ENCODE measurements at places on chromosomes 3 and 15.

- no peak for DNase-seq
Measured at GRCh38 chr3:125191730-125192129, 20.8 kb downstream of the SLC12A8 start.

- DNase-seq = no peak
Measured at GRCh38 chr3:165545059-165545458, 292.2 kb downstream of the BCHE start.

DNA sequence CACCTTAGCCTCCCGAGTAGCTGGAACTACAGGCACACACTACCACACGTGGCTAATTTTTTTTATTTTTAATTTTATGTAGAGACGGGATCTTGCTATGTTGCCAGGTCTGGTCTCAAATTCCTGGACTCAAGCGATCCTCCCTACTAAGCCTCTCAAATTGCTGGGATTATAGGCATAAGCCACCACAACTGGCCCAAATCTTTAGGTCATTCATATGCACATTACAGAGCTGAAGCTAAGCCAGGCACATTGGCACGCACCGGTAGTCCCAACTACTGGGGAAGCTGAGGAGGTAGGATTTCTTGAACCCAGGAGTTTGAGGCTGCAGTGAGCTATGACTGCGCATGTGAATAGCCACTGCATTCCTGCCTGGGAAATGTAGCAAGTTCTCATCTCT, 265.9 kb downstream of the ZMAT3 start:
- DNase-seq = no peak

GRCh38 chr15:66072616-66073361, 180.8 kb downstream of the MEGF11 start:
- DNase-seq = no peak

DNA sequence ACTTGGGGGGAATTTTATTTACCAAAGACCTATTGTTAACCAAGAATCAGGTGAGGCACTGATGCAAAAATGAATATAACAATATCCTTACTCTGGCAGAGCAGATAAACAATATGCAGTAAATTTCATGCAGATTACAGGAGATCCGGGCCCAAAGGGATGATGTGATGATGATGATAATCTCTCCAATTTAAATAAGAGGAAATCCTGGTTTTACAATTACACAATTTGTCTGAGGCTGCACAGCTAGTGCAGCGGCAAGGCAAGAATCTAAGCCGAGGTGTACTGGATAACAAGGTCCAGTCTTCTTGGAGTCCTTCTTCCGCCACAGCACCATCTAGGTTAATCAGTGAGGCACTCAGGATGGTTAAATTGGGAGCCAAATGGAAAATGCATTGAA, 2.4 kb upstream of the MESD start:
- DNase-seq = no peak

GRCh38 chr15:70179309-70179892, 81.7 kb upstream of the TLE3 start:
- no peak for DNase-seq

GRCh38 chr3:151307583-151308488, 8.8 kb downstream of the GPR87 start:
- DNase-seq = no peak

GRCh38 chr3:170848292-170848917, 21.6 kb downstream of the RPL22L1 start:
- DNase-seq = no peak

DNA sequence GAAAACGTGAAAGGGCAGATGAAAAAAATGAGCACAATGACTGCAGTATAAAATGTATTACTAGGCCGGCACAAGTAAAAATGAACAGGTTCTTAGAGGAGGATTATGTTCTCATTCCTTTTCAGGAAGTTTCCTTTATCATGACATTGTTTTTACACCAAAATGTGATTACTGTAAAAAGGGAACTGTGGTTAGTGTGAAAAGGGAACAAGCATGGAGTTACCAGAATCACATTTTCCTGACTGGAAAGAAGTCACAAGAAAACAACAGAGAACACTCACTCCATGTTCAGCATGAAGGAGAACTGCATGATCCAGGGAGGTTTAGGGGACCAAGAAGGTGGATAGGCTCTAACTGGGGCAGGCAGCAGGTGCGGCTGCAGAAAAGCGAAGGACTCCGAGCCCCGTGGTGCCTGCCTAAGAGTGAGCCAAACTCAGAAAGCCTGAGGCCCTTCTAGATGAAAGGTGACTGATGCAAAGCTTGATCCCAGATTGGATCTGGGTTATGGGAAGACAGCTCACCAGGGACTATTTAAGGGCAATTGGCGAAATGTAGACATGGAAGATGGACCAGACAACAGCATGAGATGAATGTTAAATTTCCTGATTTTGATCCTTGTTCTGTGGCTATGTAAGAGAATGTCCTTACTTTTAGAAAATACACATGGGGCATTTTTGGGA, 77.3 kb downstream of the CCR1 start:
- DNase-seq = no peak

DNA sequence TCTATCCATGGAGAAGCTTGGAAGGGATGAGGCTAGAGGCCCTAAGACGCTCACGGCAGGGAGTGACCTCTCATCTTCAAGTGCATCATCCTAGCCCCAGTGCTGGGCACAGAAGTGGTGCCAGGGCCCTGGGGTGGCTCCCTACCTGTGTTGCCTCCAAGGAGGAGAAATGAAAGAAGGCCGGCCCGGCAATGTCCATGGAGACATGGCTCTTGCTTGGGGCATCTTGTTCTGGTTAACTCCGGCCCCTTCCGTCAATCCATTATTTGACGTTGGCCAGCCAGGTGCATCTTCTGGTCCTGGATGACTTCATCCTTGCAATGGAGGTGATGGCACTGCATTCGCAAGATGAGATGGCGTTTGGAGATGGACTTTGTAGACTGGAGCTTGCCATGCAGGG, 83.2 kb upstream of the ALDH1L1 start:
- DNase-seq = no peak

GRCh38 chr15:46242935-46243334, 608.1 kb downstream of the SQOR start:
- no peak for DNase-seq

DNA sequence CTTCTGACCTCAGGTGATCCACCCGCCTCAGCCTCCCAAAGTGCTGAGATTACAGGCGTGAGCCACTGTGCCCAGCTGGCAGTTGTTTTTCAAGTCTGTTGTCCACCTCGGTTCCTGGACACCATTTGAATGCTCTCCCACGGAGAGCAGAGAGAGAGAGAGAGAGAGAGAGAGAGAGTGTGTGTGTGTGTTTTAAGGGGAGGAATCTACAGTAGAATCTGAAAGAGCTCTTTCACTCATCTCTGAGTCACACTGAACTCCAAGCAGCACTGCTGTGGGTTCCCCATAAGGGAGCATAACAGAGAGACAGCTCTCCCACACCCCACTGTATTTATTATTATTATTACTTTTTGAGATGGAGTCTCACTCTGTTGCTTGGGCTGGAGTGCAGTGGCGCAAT, 156.6 kb downstream of the RPLP1 start:
- no peak for DNase-seq

DNA sequence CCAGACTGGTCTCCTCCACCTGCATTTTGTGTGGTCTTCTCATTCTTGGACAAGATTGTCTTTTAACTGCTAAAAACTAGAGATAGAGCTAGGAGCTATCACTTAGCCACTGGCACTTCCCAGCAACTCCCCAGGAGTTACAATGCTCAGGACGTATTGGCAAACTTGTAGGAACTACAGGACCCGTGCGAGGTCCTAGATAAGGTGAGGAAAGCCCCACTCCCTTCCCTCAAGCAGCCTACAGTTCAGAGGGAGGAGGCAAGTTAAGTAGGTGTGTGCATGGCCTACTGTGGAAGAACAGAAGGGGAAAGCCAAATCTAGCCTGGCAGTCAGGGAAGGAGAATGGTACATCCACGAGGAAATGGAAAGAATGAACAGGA, 504.7 kb upstream of the PROK2 start:
- DNase-seq = no peak

DNA sequence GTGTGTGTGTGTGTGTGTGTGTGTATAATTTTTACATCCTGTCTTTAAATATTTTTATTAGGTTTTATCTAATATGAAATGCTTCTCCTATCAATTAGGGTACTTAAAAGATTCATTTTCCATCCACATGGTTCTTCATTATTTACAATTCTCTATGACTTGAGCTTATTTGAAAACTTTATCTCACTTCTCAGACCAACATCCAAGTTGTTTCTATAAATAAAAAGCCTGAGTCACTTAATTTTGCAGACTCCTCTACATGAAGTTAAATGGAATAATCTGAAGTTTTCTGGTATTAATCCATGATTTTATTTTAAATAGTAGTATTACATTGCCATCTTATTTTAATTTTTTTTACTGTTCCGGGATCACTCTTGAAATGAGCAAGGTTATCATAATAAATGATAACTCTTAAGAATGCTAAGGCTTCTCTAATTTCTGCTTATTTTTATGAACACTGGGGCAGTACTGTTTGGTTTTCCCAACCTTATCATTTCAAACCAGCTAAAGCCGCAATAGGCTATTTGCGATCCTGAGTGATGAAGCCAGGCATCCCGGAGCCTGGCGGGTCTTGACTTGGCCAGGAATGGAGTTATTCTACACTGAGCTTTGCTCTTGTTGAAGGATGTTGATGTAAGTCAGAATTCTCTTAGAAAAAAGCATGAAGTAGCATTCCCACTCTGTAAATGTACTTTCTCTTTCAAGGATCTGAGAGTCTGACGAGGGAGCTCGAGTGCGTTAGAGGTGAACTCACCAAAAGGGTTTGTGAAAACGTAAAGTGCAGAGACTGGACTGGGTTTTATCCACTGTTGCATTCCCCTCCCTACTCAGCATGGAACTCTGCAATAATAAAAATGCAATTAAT, 220.2 kb upstream of the LRTM1 start:
- no peak for DNase-seq

DNA sequence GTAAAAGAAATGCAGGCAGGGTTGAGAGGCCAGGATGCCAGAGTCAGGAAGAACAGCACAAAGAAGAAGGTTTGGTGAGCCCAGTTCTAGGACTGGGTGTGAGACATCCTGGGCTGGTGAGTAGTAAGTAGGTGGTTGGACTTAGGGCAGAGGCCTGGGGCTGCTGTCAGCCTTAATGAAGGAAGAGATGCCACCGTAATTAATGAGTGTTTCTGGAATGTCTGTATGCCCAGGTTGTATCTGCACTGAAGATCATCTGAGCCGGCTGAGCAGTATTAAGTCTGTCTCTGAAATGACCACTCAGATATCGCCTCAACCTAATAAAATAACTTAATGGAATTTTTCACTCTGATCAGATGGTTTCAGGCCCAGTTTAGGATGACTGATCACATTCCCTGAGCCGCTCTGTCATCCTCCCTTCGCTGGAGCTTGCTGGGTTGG, 532.9 kb upstream of the IL12A start:
- DNase-seq = no peak

- DNase-seq = no peak
Measured at GRCh38 chr3:37466660-37467359, 292.4 kb upstream of the LRRFIP2 start.

DNA sequence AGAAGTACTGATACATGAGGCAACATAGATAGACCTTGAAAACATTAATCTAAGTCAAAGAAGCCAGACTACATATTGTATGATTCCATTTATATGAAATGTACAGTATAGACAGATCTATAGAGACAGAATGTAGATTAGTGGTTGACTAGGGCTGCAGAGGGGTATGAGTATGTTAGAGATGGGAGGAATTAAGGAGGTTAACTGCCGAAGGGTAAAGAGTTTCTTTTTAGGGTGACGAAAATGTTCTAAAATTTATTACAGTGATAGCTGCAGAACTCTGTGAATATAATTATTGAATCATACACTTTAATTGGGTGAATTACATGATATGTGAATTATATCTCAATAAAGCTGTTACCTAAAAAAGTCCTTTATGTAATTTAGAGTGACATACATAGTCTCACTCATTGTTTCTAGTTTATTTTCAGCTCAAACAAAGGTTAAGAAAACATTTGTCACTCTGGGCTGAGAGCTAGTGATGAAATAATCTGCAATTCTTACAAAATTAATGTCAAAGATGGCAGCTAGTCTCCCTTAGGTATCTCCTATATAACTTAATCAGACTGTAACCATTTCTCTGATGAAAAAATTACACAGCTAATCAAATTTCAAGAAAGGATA, 61.4 kb downstream of the DENND4A start:
- no peak for DNase-seq

- DNase-seq = peak; percentile 29
Measured at GRCh38 chr3:132256989-132257388, 60.2 kb upstream of the ACP3 start.

GRCh38 chr3:54180921-54181320, 58.6 kb downstream of the CACNA2D3 start:
- DNase-seq = no peak

- no peak for DNase-seq
Measured at GRCh38 chr3:38116471-38117162, 20.3 kb downstream of the ACAA1 start.

- DNase-seq = no peak
Measured at GRCh38 chr15:69781411-69782125, 316.1 kb downstream of the TLE3 start.

GRCh38 chr15:99478977-99479376, 86.8 kb upstream of the MEF2A start:
- no peak for DNase-seq

GRCh38 chr15:90851940-90852339, 16.4 kb upstream of the FURIN start:
- DNase-seq = no peak

DNA sequence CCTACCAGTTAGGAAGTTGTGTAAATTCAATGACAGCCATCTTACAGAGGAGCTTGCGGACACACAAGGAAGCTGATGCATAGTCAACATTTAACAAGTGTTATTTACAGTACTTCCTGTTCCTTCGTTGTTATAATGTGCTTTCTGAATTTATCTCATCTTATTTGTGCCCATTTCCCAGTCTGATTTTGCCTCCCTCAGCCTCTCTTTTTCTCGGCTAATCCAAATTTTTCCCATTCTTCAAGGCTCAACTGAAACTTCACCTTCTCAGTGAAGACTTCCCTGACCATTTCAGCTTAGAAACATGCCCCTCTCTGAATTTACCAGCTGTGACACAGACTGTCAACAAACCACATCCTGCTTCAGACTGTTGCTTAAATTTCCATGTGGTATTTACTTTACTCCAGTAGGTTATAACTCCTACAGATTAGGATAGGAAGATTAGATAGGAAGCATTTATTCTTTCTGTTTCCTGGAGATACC, 55.7 kb upstream of the CP start:
- no peak for DNase-seq

Data from nephron progenitor cell (in vitro differentiated cells).